ENCODE measurements at places on chromosomes 3 and 15. TPM values are rescaled to one million over a fixed set of nuclear protein-coding genes. Genes with fewer than 3 reads are reported as not detected.

The TMC3 gene
- not detected for total RNA-seq

The OR5K2 gene
- total RNA-seq, result not detected

The TRIM69 gene
- total RNA-seq, result 17.3 TPM

The TASOR gene
- total RNA-seq, result 45.9 TPM

The GOLGA6L24 gene
- total RNA-seq, result not detected

The GP5 gene
- total RNA-seq, result 0.13 TPM

The MPI gene
- total RNA-seq, result 35.4 TPM

The DPPA2 gene
- not detected for total RNA-seq

The ATP2B2 gene
- total RNA-seq, result not detected

The KIF23 gene
- total RNA-seq, result 49.0 TPM

The PRTG gene
- 8.5 TPM for total RNA-seq

The SUSD5 gene
- total RNA-seq, result 4.3 TPM

The RAB11A gene
- total RNA-seq, result 501 TPM

The ZNF662 gene
- 1.1 TPM for total RNA-seq

The CRABP1 gene
- not detected for total RNA-seq

The GOLGA6L7 gene
- not detected for total RNA-seq

The RNF168 gene
- 15.8 TPM for total RNA-seq

The NOX5 gene
- not detected for total RNA-seq

The RTP1 gene
- total RNA-seq, result not detected

The GRK7 gene
- not detected for total RNA-seq

The CCDC54 gene
- not detected for total RNA-seq

The FBXW12 gene
- total RNA-seq, result not detected

The TMOD2 gene
- total RNA-seq, result 8.0 TPM

The TUSC7 gene
- not detected for total RNA-seq

The PCOLCE2 gene
- not detected for total RNA-seq

The TLNRD1 gene
- 56.4 TPM for total RNA-seq

The OXTR gene
- under 0.01 TPM for total RNA-seq

The CLDN18 gene
- not detected for total RNA-seq

The SPINT1 gene
- 2.2 TPM for total RNA-seq

The RTP3 gene
- total RNA-seq, result not detected

The CHRNA3 gene
- not detected for total RNA-seq

The IL17RB gene
- total RNA-seq, result not detected
